ENCODE measurements at places on chromosomes 11 and 22.

DNA sequence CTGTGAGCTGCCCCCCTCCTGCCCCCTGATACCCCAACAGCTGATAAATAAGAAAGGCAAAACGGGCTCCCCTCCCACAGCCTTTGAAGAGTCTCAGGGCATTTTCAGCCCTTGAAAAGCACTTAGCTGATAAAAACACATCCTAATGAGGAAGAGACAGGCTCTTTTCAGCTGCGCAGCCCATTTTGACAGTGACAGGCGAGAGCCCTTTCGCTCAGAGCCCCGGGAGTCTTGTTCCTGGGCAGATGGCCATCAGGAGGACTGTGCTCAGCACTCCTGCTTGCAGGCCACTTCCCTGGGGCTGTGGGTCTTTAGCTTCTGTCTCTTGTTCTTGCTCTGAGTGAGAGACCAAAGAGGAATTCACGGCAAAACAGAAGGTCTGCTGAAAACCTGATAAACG is 757.2 kb downstream of the BRD1 start:
- DNase-seq = no peak

GRCh38 chr11:134976551-134976950 is 564.5 kb upstream of the B3GAT1 start:
- no peak for DNase-seq

GRCh38 chr11:115298300-115299012 is 205.8 kb downstream of the CADM1 start:
- DNase-seq = no peak

- DNase-seq = no peak
Measured at GRCh38 chr11:61610905-61611304, 30.0 kb upstream of the SYT7 start.

- DNase-seq = no peak
Measured at GRCh38 chr11:64885367-64886286, 7.2 kb upstream of the EHD1 start.

DNA sequence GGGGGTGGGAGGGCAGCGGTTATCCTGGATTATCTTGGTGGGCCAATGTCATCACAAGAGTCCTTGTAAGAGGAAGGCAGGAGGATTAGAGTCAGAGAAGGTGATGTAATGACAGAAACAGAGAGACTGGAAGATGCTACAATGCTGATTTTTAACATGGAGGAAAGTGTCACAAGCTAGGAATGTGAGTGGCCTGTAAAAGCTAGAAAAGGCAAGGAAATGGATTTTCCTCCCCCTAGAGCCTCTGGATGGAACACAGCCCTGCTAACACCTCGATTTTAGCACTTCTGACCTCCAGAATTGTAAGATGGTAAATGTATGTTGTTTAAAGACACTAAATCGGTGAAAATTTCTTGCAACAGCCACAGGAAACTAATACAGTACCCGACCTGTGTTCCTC is 109.3 kb downstream of the MN1 start:
- DNase-seq = no peak

GRCh38 chr11:6203327-6203726 is 2.0 kb upstream of the C11orf42 start:
- no peak for DNase-seq

DNA sequence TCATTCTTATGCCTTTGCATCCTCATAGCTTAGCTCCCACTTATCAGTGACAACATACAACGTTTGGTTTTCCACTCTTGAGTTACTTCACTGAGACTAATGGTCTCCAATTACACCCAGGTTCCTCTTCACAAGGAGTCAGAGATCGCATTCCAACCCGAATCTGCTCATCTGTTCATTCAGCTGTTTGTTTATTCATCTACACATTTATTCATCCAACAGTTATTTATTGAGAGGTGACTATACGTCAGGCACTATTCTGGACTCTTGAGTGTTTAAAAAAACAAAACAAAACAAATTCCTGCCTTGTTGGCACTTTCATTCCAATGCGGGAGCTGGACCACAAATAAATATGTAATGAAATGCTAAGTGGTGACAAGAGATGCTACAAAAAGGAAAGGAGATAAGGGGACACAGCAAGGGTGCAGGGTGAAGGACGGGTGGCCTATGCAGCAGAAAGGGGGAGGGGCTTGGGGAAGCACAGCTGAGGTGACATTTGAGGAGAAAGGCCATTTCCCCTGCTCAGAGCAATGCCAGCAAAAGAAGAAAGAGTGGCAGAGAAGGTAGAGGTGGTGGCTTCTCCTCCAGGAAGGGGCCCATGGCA is 393.8 kb upstream of the SYN3 start:
- no peak for DNase-seq

- DNase-seq = no peak
Measured at GRCh38 chr11:74221816-74222215, 50.7 kb downstream of the PPME1 start.

- no peak for DNase-seq
Measured at GRCh38 chr11:127071606-127072005, 71.0 kb upstream of the KIRREL3 start.

GRCh38 chr11:66136752-66137123 is 66.7 kb downstream of the PACS1 start:
- DNase-seq = no peak

- no peak for DNase-seq
Measured at GRCh38 chr11:12118949-12119348, 8.6 kb downstream of the MICAL2 start.

DNA sequence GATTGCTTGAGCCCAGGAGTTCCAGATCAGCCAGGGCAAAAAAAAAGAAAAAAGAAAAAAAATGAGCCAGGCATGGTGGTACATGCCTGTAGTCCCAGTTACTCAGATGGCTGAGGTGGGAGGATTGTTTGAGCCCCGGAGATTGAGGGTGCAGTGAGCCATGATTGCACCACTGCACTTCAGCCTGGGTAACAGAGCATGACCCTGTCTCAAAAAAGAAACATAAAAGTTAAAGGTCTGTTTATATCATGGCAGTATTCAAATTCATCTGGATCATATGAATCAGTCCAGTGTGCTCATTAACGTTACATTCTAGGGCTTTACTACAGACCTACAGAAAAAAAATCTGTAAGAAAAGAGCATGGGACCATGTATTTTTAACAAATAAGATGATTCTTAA is 13.9 kb downstream of the HSD17B12 start:
- no peak for DNase-seq

- no peak for DNase-seq
Measured at GRCh38 chr22:22691055-22691454, 46.6 kb downstream of the GGTLC2 start.

- DNase-seq = no peak
Measured at GRCh38 chr11:1359556-1359955, 30.2 kb upstream of the BRSK2 start.

GRCh38 chr22:45194686-45195085 is 31.0 kb downstream of the NUP50 start:
- DNase-seq = no peak

GRCh38 chr22:28594797-28595462 is 84.7 kb downstream of the TTC28 start:
- DNase-seq = no peak

DNA sequence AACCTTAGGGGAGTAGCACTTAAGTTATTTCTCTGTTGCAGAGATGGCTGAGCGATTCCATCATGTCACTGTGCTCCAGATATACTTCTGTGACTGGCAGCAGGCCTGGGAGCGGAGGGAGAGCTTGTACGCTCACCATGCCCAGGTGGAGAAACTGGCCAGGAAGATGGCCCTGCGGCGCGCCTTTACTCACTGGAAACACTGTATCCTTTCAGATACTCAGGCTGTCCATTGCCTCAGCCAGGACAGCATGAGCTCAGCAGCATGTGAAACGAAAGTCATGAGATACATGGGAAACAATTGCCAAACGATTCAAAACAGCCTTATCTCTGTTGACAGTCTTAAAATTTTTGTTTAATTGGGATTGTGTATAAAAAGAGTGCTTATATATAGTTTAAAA is 78.9 kb downstream of the SFI1 start:
- DNase-seq = no peak

Measured in activated CD8-positive, alpha-beta memory T cell treated with anti-CD3 and anti-CD28 coated beads for 48 hours (primary cell).